NB4 (cell line): ENCODE measurements at places on chromosomes 3 and 15.

DNA sequence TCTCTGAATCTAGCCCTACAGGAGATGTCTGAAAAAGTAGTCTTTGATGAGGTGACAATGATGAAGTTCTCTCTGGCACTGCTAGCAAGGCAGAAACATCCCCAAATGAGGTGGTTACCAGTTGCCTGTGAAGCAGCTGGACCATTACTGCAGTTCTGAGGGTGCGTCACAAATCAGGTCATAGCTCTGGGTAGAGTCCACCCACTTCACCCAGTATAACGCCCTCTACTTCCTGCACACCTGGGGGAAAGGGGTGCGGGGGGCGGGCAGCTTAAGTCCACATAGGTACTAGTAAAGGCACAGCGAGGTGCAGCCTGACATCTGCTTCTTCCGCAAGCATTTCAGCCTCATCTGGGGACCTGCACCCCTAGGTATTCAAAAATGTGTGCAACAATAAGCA, 13.4 kb upstream of the SATB1 start:
- DNase-seq, result no peak

GRCh38 chr15:79977431-79978054, 6.5 kb upstream of the BCL2A1 start:
- DNase-seq, result peak; percentile 97

GRCh38 chr15:90860450-90860849, 7.9 kb upstream of the FURIN start:
- no peak for DNase-seq

DNA sequence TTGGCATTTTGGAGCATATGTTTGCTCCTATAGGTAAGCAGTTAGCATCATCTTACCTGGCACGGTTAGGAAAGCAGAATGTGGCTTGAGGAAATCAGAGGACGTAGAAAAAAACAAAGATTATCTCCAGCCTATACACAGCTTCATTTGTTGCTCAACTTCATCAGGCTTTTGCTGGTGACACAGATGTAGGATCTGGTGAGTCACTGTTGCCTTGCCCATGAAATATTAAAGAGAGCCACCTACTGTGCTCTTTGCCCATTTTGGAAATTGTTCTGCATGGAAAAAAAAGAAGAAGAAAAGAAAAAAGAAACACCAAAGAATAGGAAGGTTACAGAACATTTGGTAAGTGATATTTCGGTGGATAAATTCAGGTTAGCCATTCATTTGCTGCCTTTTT, 3.8 kb downstream of the IL1RAP start:
- DNase-seq, result peak; percentile 75

- DNase-seq, result no peak
These were observed 158.3 kb downstream of the ECT2 start for GRCh38 chr3:172908771-172909270.

GRCh38 chr3:16090024-16090423, 84.5 kb upstream of the GALNT15 start:
- DNase-seq, result no peak

GRCh38 chr3:134406331-134407238, 32.3 kb upstream of the AMOTL2 start:
- no peak for DNase-seq

DNA sequence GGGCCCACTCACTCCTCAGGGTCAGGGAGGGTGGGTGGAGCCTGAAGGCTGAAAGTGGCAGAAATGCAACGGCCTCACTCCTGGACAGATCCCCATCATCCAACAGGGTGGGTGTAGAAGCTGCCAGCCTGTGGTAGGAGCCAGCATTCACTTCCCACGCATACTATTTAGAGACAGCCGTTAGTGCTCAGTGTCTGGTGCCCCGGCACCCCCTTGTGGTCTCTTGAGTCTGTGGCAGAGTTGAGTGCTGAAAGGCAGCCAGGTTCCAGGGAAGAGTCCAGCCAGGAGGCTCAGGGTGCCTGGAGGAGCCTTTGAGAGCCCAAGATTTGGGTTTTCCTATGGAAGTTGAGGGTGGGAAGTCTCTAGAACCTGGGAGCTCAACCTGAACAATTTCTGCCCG, 2.1 kb upstream of the GNAT1 start:
- peak; percentile 79 for DNase-seq

- no peak for DNase-seq
These were observed 258.2 kb upstream of the CFAP20DC start for GRCh38 chr3:59308001-59308400.

DNA sequence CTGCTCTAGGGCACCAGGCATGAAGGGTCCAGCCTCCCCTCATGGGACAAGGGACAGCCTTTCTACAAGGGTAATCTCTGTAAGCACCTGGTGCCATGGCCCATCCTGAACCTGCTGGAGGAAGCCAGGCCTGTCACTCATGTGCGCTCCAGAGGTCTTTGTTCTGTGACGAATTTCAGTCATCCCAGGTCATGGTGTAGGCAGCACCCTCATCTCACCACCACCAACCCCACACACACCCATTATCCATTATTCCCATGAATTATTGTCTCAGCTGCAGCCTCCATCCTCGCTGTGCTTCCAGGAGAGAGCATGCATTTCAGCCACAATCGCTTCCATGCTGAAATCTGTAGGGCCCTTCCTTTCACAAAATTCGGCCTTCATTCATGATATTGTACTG, 419.3 kb downstream of the EPHB1 start:
- no peak for DNase-seq

GRCh38 chr3:62793946-62794345, 81.3 kb downstream of the CADPS start:
- DNase-seq, result no peak

DNA sequence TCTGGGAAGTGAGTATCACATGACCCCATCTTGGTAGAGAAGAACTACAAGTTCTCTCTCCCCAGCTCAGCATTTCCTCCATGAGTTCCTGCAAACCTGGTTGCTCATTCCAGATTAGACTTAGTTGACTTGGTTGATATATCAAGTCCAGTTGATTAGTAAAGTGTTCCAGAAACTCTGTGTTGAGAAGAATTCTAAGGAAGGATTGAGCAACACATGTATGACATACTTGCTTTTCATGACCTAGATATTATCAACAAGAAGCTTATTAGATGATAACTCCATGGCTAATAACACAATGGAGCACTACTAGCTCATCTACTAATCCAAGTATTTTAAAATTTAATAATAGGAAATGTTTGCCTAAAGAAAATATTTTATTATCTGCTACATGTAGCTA, 6.4 kb upstream of the EID1 start:
- no peak for DNase-seq

GRCh38 chr3:170865209-170866094, 4.5 kb downstream of the RPL22L1 start:
- DNase-seq, result peak; percentile 27

- no peak for DNase-seq
These were observed 122.7 kb downstream of the WNT5A start for GRCh38 chr3:55364421-55364820.

GRCh38 chr3:15797642-15798303, at the start of gene ANKRD28:
ANKRD28 (minus strand) TSS chr3:15797979; CDS start chr3:15796521, 1,458 bp downstream.
- peak; percentile 80 for DNase-seq

DNA sequence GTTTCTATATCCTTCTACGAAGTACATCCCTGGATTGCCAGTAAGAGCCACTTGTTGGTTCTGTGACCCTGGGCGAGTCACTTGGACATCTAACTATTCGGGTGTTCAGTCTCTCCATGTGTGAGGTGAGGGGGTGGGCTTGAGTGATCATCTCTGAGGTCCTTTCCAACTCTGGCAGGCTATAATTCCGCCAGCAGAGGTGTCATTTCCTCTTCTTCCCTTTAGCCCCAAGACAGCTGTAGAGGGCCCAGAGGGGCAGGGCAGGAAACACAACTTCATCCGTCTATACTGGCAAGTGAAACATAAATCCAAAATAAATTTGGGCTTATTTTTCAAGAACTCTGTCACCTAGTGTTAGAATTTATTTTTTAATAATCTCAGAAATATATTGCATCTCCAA, 38.1 kb downstream of the C2CD4A start:
- DNase-seq, result no peak

- DNase-seq, result no peak
These were observed 38.3 kb upstream of the TM4SF4 start for GRCh38 chr3:149435996-149436885.

DNA sequence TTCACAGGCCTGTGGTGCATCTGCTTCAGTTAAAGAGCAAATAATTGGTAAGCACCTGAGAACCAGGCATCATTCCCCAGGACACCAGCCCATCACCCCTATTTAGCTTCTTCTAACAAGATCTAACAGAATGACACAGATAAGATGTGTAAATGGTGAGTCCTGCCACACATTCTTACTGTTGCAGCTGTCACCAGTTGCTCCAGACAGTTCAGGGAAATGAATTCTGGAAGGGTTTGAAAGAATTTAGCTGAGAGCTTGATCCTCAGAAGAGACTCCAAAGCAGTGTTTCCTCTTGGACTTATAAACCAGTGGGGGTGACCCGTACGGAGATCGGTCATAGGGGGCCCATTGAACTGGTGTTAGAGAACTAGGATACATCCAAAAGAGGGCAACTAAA, 238.0 kb downstream of the MEX3B start:
- DNase-seq, result no peak

- DNase-seq, result peak; percentile 83
These were observed 14.3 kb downstream of the KAT2B start for GRCh38 chr3:20054549-20054987.

DNA sequence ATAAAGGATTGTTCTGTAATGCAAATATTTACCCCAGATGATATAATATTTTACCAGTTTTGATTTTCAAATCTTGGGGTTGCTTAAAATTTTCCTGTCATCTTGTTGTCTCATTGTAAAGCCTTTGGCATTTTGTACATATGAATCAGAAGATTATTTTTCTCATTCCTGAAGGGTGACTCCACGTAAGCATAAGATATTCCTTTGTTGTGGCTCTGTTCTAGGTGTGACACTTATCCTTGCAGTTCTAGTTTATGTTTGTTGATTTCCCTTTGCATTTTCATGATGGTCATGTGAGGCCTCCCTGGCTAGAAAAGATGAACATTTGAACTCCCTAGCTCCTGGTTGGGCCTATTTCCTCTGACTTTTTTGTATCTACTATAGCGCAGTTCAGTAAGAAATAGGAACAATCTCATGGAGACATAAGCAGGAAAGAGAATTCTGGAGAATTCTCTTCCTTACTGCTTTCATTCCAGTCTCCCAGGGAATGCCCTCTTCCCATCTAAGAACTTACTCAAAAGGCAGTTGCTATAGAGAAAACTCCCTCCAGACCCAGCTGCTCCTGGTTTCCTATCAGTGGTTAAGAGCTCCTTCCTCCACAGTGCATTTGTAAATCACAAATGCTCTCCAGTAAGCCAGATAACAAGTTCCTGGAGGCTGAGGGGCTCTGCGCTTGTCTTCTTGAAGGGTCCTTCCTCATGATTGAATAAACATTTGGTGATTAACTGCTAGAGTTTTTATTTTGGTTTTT, 124.7 kb downstream of the WNT5A start:
- DNase-seq, result no peak

DNA sequence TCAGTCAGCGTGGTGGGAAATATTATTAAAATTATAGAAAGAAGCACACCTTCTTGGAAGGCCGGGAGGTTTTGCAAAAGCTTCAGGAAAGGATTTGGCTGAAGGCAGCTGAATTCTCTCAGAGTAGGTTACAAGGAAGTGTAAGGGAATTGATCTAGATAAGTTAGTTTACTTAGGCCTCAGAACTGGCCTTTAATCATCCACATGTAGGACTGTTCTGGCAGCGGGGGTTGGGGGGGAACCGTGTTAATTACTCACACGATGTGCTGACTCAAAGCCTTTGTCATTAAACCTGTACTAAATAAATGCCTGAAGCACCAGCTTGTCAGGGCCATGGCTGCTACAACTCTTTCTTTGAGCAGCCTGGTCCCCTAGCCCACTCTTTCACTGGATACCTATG, 12.8 kb downstream of the ASB14 start:
- no peak for DNase-seq

- DNase-seq, result no peak
These were observed 981.8 kb downstream of the ROBO2 start for GRCh38 chr3:78021710-78022109.

DNA sequence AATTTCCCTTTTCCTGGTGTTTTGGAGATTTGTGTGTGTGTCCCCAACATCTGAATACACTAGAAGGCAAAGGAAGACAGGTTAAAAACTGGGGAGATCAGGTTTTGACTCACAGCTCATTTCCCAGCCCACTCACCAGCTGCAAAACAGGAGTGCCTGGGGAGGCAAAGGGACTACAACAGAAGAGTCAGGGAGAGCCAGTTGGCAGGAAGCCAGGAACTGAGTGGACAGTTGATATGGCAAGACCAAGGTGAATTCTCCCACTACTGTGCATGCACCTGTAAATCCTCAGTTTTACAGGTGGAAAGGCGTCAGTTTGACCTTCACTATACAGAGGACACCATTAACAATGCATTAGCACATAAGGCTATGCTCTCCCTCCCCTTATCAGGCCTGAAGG, 901.5 kb upstream of the SEMA6D start:
- DNase-seq, result no peak

GRCh38 chr3:48426401-48426909, 3.4 kb downstream of the PLXNB1 start:
- no peak for DNase-seq

GRCh38 chr3:112474796-112475195, 24.5 kb downstream of the BTLA start:
- no peak for DNase-seq

GRCh38 chr15:38517312-38517975, 47.2 kb downstream of the RASGRP1 start:
- no peak for DNase-seq

GRCh38 chr3:168476360-168476980, 380.7 kb upstream of the GOLIM4 start:
- DNase-seq, result no peak

- no peak for DNase-seq
These were observed 77.5 kb downstream of the TBC1D5 start for GRCh38 chr3:17664923-17665322.

DNA sequence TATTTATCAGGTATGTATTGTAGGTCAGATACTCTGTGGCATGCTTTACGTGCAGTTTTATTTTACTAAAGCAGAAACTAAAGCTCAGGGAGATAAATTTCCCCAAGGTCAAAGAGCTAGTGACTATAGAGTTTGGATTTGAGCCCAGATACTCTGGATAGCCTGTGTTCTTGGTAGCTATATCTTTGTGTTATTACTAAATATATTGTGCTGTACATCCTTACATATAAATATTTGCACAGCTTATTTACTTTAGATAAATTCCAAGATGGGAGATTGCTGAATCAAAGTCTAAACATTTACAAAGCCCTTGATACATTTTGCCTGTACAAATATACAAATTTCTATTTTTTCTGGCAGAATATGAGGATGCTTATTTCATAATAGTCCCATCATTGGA, 660.9 kb upstream of the NAALADL2 start:
- DNase-seq, result no peak

- no peak for DNase-seq
These were observed 58.4 kb upstream of the GOLIM4 start for GRCh38 chr3:168154089-168154488.
